ENCODE measurements at places on chromosomes 13 and 19.

GRCh38 chr19:44924243-44924725, 9.9 kb downstream of the APOC1 start:
- no peak for DNase-seq

DNA sequence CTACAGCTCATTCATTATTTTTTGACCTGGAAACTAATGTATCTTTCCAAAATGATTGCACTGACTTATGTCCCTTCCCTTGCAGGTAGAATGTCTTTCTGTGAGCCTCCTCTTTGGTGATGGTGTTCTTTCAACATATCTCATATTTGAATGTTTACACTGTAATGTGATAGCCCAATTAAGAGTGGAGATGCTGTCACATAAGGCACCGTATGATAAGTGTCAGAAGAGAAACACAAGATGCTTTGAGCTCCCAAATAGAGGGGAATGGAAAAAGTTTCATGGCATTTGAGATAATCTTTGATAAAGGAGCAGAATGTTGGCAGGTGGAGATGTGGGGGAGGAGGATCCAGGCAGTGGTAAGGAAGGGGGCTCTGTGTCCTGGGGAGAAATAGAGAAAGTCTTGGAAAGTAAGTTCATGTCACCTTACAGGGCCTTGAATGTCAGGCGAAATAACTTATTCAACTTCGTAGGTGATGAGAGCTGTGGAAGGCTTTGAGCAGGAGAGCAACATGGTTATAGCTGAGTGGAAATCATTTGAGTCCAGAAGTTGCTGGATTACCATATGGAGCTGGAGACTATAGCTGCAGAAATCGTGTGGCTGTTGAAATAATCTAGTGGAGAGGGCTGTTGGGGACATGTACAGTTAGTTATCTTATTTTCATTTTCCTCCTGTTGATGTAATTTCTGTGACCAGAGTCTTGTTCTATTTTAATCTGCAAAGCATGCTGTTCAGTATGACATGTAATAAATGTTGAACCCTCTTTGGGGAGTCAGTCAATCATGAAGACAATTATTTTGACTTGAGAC, 10.3 kb upstream of the RNF113B start:
- DNase-seq = no peak

DNA sequence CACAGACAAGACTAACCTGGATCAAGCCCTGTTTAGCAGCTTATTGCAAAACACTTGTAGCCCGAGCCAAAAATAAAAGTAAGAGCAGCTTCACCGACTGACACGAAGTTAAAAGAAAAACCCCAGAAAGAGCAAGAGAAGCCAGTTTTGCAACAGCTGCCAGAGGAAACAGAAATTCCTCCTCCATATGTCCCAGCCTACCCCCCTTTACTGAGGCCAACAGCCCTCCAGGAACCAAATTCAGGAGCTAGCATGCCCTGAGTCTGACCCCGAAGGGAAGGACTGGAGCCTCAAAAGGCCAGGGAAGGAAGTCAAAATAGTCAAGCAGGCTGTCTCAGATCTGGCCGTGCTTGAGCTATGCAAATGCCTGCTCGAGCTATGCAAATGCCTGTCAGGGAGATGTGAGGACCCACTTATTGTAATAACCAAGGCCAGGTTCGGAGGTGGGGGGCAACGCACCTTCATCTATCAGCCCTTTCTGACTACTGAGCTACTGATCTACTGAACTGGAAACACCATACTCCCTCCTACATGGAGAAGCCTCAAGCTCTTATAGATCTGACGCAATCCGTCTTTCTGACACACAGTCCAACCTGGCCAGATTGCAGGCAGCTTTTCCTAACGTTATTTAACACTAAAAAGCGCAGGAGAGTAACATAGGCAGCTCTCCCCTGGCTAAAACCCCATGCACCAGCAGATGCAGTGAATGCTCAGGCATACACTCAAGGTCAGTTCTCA, 6.7 kb downstream of the SIGLEC11 start:
- no peak for DNase-seq

DNA sequence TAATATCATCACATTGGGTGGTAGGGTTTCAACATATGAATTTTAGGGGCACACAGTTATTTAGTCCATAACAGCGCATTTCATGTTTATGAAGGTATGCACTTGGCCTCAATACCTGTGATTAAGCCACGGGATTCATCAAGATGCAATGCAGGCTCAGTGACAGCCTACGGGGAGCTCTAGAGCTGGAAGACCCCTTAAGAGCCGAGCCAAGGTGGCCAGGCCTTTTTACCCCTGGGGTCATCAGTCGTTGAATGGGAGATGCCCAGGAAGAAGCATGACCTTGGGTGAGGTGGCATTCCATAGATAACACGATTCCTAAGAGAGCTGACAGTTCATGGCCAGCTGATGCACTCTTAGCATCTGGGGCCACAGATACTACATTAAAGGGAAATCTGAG, 380.0 kb downstream of the ZNF536 start:
- DNase-seq = no peak

GRCh38 chr19:10887616-10888367, 16.4 kb downstream of the CARM1 start:
- DNase-seq = peak; percentile 32

DNA sequence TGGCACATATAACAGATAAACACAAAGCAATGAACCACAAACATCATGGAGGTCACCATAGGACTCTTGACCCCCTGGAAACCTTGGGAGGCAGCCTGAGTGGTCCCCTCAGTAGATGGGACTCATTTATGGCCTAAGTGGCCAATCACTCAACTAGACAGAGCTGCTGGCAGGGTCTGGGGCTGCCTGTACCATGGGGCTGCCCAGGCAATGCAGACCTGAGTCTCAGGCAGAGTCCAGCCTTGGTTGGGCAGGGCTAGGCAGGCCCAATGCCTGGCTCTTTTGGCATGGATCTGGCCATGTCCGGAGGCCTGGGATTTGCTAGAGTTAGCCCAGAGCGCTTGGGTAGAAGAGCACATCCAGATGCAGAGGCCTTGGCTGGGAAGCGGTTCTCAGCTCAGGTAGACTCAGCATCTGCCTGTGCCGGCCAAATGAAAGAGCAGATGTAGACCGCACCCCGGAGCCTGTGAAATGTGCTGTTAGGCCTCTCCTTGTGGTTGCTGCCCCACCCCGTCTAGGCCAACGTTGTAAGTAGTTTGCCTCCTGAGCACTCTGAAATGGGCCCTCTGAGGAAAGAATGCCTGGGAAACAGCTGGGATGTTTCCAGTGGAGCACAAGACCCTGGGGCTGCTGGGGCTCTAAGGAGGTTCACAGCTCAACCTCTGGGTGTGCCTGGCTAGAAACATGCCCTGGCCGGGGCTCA, 171.2 kb downstream of the ZNF536 start:
- no peak for DNase-seq

GRCh38 chr13:111521030-111521429, 200.6 kb downstream of the TEX29 start:
- DNase-seq = no peak

- no peak for DNase-seq
Observed at GRCh38 chr13:113043931-113044330, 61.7 kb upstream of the F7 start.

- peak; percentile 80 for DNase-seq
Observed at GRCh38 chr19:19120308-19121231, 17.7 kb downstream of the TMEM161A start.

GRCh38 chr19:47729799-47730520, 15.4 kb upstream of the NOP53 start:
- no peak for DNase-seq

GRCh38 chr13:58455094-58455493, 823.5 kb downstream of the PCDH17 start:
- no peak for DNase-seq

- peak; percentile 31 for DNase-seq
Observed at GRCh38 chr13:67023130-67023876, 206.8 kb downstream of the PCDH9 start.

DNA sequence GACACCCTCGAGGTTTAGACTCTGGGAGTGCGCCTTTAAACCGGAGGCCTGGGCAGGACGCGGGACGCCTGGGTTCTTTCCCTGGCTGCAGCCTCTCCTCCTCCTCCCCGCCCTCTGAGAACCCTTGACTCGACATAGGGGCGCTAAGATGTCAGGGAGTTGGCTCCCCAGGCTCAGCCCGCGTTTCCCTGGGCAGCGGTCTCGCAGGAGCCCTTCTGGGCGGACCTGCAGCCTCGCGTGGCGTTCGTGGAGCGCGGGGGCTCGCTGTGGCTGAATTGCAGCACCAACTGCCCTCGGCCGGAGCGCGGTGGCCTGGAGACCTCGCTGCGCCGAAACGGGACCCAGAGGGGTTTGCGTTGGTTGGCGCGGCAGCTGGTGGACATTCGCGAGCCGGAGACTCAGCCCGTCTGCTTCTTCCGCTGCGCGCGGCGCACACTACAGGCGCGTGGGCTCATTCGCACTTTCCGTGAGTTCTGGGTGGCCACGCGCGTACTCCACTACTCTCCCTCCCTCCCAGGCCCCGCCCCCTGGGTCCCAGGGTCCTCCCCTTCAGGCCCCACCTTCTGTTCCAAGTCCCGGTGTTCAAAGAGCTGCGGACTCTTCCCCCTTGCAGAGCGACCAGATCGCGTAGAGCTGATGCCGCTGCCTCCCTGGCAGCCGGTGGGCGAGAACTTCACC, 1.3 kb downstream of the ICAM5 start:
- DNase-seq = peak; percentile 75

GRCh38 chr19:10388957-10389356, 8.6 kb upstream of the TYK2 start:
- peak; percentile 76 for DNase-seq

DNA sequence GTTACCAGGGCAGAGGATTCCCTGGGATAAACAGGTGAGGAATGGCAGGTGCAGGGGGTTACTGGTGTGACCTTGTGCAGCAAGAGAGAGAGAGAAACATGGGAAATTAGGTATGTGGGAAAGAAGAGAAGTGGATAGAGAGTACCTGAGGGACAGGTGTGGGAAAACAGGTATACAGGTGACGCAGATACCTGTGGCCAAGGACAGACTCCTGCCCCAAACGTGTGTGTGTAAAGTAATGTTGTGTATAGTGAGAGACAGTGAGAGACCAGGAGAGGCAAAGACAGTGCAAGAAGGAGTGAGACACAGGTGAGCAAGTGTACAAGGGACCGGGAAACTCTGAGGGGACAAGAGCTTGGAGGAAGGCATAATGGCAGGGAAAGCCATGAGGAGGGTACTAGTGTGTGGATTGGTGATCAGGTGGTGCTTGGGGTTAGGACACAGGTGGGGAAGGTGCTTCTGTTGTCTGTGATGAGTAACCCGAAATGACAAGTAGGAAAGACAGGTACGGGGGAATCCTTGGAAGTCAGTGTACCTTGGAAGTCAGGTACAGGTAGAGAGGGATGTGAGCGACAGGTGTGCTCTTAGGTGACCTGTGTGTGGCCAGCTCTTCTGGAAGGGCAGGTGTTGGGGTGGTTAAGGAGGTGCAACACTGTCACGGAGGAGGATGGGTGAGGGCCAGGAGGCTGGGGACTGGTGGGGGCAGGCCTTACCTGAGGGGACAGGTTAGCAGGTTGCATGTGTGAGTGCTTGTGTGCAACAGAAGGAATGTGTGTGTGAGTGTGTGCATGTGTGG, 2.8 kb downstream of the ERFL start:
- DNase-seq = no peak
